ENCODE measurements at places on chromosomes 16 and 17.

- no peak for DNase-seq
Observed at GRCh38 chr17:11331547-11332513, 90.8 kb downstream of the SHISA6 start.

DNA sequence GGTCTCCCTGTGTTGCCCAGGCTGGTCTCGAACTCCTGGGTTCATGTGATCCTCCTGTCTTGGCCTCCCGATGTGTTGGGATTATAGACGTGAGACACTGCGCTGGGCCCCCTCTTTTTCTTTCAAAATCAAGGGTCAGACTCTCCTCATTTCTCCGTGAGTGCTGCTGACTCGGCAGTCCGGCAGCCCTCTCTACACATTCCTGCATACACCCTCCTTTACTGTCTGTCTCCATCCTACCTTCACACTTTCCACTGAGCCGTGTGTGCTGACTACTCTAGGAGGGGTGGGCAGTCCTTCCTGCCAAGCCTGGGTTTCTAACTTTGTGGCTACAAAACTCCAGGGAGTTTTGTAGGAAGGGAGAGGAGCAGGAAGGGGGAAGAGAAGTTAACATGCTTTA is 195.2 kb downstream of the PARN start:
- DNase-seq: no peak

- no peak for DNase-seq
Observed at GRCh38 chr16:6247775-6248174, 1084.9 kb upstream of the RBFOX1 start.

DNA sequence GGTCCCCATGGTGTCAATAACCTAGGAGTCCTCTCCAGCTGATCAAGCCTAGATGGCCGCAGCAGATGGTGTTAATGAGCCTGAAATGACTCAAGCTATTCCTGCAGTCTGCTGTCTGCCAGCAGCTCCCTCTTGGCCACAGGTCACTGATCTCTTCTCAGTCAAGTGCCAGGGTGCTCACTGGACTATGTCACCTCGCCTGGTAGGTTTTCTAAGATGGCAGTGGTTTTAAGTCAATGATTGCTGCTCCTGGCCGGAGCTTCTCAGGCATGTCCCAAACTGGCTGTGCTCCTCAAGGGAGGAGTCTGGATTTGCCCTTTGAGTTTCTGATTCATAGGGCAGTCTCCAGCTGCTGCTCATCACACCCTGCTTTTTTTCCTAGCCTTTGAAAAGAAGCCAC is 58.6 kb upstream of the SHISA6 start:
- DNase-seq: peak; percentile 10

- no peak for DNase-seq
Observed at GRCh38 chr16:23088018-23088417, 61.2 kb downstream of the USP31 start.

DNA sequence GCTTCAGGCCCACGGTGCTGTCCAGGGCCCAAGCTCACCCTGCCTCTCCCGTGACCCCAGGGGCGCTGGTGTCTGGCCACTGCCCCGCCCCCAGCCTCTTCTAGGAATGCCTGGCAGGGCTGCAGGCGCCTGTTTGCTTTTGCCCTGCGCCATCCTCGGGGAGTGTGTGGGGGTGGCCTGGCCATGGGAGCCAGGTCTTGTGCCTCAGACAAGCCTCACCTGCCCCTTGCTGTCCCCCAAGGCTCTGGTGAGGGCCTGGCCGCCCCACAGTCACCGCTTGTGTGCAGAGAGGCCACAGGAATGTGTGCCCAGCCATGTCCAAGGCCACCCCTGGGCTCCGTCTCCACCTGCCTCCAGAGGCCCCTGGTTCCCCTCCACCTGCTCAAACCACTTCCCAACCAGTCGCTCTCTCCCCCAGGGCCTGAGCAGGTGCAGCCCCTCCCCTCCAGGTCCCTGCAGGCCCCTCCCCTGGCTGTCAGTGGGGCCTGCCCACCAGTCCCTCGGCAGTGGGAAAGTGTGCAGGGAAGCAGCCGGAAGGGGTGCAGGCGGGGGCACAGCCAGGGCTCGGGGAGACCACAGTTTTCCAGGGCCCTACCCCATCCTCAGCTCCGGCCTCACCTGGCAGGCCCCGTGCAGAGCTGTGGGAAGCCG is 841 bp upstream of the IGFALS start:
- DNase-seq: no peak

- DNase-seq: no peak
Observed at GRCh38 chr16:10519929-10520868, 60.2 kb downstream of the EMP2 start.

GRCh38 chr16:68396481-68396880 is 51.8 kb downstream of the SMPD3 start:
- DNase-seq: peak; percentile 55

GRCh38 chr16:69064764-69065313 is 40.6 kb upstream of the HAS3 start:
- no peak for DNase-seq

DNA sequence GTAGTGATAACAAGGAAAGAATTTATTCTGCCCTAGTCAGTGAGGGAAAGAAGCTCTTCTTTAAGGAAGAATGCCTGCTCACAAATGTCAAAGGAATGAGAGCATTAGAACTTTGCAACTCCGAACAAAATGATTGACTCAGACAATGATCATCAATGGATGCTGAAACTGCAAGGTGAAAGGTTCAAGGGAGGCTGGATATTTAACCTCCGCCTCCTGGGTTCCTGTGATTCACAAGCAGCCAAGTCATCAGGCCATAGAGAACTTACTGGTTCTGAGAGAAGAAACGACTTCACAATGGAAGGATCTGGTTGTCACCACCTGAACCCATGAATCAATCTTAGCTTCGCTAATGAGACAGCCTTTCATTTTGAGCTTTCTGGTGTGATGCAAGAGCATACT is 16.0 kb upstream of the SCNN1B start:
- peak; percentile 73 for DNase-seq

DNA sequence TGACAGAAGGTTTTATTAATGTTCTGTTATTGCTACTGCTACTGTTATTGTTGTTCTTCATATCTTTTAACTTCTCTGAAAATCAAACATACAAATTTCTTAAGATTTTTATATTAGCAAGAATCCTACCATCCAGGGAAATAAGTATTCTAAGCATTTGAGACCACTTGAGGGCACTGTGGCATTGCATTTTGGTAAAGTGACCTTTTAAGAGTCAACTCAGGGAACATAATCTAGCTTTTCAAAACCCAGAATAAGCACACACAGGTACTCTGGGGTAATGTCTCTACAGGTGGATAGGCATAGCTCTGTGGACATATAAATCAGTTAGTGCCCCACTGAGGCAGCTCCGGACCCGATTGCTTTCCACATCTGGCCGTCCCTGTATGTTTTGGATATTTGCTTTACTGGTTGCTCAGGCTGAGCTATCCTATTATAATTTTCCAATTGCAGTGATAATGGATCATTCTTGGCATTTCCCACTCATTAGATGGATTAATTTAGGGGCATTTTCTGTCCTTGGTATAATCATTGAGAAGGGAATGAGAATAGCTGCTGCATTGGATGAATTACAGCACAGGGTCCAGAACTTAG is 1425.1 kb upstream of the CDH8 start:
- DNase-seq: peak; percentile 55

DNA sequence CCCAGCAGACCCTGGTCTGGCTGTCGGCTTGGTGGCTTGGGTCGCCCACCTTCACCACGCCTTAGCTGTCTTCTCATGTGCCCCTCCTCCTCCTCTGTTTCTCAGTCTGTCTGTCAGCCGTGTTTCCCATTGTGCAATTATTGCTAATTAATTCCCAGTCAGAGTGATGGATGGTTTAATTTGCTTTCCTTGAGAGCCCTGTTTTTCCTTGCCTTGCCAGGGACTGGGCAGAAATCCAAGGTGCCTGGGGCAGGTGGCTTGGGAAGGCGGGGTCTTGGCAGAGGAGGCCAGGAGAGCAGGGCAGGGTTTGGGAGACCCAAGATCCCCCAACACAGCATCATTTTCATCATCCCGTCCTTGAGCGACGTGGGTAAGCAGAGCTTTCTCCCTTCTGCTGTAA is 21.3 kb downstream of the NECAB2 start:
- DNase-seq: peak; percentile 67

- no peak for DNase-seq
Observed at GRCh38 chr17:80322864-80323263, 62.2 kb downstream of the RNF213 start.

DNA sequence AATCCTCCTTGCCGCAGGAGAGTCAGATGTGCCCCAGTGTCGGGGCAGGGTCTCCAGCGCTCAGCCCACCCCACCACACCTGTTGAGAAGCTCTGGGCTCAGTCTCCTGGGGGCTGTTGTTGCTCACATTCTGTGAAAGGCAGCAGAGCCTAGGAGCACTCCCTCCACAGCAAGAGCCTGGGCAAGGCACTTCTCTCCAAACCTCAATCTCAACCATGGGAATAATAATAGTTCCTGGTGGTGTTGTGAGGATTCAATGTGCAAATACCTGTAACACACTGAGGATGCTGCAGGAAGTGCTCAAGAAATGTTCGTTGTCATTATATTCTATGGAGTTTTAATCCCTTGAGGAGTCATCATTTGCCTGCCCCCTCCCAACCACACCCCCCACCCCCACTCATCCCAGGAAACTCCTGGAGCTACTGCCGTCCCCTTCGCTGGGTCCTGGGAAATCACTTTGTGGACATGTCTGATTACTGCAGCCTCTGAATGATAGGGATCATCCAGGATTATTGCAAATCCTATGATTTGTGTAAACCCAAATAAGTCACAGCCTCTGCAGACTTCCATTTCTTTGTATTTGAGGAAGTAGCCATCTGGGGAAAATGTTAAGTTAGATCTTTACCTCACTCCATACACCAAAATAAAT is 61.5 kb downstream of the CCT6B start:
- no peak for DNase-seq

DNA sequence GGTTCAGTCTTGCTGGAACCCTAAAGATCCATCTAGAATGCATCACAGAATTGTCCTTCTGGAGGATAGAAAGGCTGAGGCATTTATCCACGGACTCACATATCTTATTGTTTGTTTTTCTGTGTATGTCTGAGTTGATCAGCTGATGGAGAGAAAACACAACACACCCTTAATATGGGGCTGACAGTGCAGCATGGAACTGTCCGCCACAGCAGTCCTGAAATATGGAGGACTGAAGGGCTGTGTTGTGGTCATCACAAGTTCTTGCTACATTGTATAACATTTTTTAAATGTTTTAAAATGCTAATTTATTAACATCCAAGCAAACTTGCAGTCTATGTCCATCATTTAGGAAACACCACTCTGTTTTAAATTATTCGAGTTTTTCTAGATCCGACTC is 448.9 kb upstream of the ERCC4 start:
- no peak for DNase-seq

DNA sequence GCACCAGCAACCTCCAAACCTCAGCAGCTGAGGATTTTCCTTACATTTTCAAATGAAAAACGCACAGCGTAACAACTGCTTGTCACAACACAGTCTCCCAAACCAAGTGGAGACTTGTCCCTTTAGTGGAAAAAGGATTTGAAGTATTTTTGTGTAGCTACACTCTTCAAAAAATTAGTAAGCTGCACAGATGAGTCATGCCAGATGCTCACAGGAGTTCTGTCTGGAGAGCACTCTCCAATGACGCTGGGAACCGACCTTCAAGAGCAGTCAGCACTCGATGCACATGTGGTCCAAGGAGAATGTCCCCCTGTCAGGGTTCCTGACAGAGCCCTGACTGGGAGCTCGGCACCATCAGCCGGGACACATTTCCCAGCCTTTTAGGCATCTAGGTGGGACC is 39.8 kb downstream of the MAP1LC3B start:
- DNase-seq: peak; percentile 32

DNA sequence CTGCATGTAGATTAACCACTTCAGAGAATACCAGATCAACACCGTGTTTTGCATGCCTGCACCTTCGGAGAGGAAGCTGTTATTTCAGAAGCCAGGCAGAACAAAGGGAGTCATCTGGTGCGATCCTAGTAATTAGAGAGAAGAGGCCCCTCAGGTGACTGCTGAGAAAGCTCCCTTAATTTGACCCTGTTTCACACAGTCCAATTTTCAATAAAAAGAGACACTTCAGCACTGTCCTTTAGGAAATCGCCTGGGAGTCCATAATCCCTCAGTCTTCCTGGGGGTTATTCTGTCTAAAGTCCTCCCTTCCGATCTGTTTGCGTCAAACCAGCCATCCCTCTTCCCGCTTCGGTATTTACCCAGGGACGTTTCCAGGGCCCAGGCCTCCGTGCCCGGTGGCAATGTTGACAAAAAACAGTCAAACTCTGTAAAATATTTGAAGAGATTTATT is 23.4 kb upstream of the TNRC6C start:
- no peak for DNase-seq

GRCh38 chr17:66730461-66730923 is 104.4 kb upstream of the CACNG5 start:
- DNase-seq: no peak

- DNase-seq: no peak
Observed at GRCh38 chr17:6078458-6078871, 8.3 kb downstream of the WSCD1 start.

GRCh38 chr16:84532291-84532724 is 27.8 kb upstream of the MEAK7 start:
- peak; percentile 99 for DNase-seq

DNA sequence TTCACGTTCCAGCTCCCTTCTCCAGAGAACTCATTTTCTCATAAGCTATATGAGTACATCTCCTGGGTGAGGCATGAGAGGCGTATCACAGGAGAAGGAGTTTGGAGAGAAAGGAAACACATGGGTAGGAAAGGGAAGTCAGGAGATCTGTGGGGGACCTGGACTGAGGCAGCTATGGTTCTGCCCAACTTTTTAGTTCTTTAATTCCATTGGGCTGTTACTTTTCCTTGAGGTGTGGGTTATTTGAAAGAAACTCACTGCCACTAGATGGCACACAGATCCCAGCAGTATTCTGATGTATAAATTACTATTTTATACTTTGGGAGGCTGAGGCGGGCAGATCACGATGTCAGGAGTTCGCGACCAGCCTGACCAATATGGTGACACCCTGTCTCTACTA is 63.6 kb downstream of the NUP93 start:
- peak; percentile 65 for DNase-seq

- no peak for DNase-seq
Observed at GRCh38 chr16:2859686-2860265, 1.8 kb upstream of the PRSS22 start.

- DNase-seq: no peak
Observed at GRCh38 chr17:63989622-63990345, 8.4 kb upstream of the PRR29 start.

GRCh38 chr16:88804173-88804551 is 573 bp downstream of the CDT1 start:
- DNase-seq: no peak

- peak; percentile 84 for DNase-seq
Observed at GRCh38 chr17:6831661-6832263, at the start of gene TEKT1. Gene TEKT1, minus strand, starts transcription at chr17:6831729. Its CDS starts 1,353 bp downstream, at chr17:6830376.

DNA sequence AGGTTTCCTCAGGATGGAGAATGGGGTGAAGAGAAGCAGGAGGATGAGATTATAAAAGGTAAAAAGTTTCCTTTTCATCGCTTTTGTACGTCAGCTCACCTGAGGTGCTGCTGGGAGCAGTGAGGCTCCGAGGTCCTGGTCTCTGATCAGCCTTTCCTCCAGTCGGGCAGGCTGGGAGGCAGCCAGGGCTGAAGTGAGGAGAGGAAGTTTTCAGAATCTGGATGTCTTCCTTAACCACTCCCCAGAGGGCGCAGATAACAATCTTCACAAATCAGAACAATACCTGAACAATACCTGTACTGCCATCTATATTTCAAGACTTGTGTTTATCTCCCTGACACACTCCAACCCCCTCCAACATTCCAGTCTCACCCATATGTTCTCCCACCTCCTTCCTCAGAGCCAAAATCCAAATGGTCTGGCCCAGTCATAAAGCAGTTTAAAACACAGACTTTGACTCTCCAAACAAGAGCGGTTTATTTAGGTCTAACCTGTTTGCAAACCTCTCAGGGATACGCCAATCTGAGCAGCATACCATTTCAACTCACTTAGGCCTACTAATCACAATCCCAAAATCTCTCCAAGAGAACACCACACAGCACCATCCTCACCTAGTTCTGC is 6.8 kb downstream of the ZNF18 start:
- no peak for DNase-seq
